ENCODE measurements at places on chromosomes 12 and 14. TPM values are rescaled to one million over a fixed set of nuclear protein-coding genes. Genes with fewer than 3 reads are reported as not detected.
A peak's percentile ranks its signal among the peaks of the same experiment; 100 is the strongest.

CCNB1IP1 gene
- 82.5 TPM for total RNA-seq

DNA sequence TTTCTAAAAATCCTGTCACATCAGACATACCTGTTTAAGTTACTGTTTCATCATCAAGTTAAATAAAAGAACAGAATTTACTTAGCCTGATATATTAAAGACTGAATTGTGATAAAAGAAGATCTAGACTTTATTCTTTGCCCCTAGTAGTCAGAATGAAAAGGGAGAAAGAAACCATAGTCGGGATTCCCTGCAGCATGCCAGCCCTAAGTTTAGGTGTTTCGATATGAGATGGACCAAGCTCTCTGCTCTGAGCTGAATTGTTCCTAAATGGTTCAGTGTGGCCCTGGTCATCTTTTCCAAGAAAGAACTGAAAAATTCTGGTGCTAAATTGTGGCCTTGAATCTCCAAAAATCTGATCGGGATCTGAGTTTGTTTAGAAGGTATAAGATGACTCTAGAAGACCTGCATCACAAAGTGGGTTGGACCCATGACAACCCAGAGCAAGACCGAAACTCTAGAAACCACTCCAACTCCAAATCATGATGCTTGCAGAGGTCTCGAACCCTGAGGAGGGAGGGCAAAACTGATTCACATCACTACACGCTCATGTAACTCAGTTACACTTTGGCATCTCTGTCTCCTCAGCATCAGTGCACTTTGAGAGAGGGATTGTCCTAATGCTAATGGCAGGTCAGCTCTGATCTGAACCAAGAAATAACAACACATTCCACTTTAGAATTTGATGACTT, 15.7 kb downstream of the PTGER2 start:
- DNase-seq: no peak

DNA sequence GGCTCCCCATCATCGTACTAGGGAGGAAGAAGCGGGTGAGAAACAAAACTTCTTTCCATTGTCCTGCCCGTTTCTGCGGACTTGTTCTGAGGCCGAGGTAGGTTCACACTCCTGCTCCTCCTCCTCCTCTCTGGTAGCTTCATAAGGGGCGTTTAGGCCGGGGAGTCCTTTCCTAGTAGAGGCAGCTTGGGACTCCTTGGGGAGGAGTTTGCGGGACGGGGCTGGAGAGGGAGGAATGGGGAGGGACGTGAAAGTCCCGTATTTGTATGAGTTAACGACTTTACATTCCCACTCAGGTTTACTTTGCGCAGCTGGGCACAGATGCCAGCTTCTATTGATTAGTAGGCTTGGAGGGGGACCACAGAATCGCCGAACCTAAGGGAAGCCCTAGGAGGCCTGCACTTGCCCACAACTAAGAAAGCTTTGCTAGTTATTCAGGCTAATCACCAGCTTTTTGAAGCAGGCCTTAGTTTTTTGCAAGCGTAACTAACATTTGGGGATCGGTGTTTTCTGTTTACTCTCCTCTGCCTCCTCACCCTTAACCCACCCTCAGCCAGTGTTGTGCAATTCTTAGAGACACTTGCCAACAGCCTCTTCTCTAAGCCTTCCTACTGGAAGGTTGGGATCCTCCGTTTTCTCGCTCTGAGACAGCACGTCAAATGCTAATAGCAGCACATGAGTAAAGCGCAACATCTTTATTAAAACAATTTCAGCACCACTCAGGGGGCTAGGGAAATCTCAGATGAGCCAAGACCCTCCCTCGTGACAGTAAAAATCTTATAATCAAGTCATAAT, 499 bp downstream of the RNASE4 start:
- DNase-seq: peak; percentile 32

DNA sequence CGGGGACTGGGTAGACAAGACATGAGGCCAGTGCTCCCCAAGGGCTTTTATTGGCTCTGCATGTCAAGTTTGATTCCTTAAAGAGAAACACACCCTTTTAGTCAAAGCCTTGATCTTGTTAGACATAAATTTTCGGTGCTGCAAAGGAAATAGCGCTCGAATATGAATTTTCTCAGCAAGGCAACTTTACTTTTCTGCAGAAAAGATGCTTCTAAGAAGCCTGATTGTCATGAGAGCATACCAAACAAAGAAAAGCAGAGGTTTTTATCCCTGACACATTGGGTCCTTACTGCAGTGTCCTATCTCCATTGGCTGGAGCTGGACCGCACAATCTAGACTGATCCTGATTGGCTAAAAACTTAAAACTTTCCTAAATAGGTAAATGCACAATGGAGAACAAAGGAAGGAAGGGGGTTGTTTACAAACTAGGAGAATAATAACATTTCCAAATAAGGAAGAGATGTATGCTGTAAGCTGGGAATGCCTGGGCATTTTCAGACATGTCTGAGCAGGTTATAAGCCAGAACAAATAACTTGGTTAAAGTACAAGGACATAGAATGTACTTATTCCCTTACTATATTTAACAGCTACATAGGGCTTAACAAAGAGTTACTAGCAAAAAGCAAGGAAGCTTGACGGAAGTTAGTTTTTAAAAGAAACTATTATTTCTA, 17.2 kb downstream of the TXNRD1 start:
- DNase-seq: no peak

- DNase-seq: no peak
These were observed 54.1 kb downstream of the BEGAIN start for GRCh38 chr14:100532906-100533655.

- no peak for DNase-seq
These were observed 123.9 kb downstream of the BCL11B start for GRCh38 chr14:99148131-99148530.

- DNase-seq: no peak
These were observed 87.6 kb downstream of the SYNE2 start for GRCh38 chr14:63940387-63940786.
